ENCODE measurements at places on chromosomes 5 and 9.
A peak's percentile ranks its signal among the peaks of the same experiment; 100 is the strongest.

- DNase-seq = no peak
Measured at GRCh38 chr5:174501461-174502069, 222.8 kb upstream of the MSX2 start.

GRCh38 chr5:176379881-176380280 lies 8.5 kb downstream of the NOP16 start:
- no peak for DNase-seq

- DNase-seq = no peak
Measured at GRCh38 chr9:3827175-3827574, 301.4 kb upstream of the RFX3 start.

GRCh38 chr9:71079451-71079850 lies 42.0 kb downstream of the TRPM3 start:
- DNase-seq = peak; percentile 1

DNA sequence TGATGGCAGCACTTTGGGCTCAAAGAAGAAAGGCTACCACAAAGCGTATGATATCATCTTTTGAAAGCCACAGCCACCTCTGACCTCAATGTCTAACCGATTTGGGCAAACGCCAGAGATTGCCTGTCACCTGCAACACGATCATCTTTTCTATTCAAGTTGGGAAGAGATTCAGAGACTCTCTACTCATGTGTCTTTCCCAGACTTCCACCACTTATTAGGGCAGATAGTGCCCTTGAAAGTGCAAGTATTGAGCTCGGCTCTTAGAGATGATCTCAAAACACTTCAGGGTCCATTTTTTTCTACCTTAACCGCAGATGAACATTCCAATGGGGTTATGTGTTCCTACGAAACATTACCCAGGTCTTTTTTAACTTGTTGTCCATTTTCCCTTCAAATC lies 213.7 kb downstream of the DRD1 start:
- DNase-seq = peak; percentile 26

DNA sequence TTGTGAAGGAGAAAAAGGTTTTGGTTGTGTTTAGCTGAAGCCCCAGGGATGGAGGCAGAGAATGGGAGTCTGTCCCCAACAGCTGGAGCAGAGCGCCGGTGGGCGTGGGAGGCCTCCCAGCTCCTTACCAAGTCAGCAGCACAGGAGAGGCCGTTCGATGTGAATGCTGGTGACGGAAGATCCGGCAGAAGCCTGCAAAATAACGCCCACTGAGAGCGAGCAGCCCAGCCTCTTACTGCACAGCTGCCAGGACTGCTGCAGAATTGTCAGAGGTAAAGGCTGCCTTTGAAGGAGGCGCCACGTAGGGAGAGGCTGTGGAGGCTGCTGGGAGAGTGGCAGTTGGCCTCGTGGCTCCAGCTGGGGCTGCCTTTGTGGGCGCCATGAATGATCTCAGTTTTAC lies 26.2 kb downstream of the ANGPTL2 start:
- no peak for DNase-seq

DNA sequence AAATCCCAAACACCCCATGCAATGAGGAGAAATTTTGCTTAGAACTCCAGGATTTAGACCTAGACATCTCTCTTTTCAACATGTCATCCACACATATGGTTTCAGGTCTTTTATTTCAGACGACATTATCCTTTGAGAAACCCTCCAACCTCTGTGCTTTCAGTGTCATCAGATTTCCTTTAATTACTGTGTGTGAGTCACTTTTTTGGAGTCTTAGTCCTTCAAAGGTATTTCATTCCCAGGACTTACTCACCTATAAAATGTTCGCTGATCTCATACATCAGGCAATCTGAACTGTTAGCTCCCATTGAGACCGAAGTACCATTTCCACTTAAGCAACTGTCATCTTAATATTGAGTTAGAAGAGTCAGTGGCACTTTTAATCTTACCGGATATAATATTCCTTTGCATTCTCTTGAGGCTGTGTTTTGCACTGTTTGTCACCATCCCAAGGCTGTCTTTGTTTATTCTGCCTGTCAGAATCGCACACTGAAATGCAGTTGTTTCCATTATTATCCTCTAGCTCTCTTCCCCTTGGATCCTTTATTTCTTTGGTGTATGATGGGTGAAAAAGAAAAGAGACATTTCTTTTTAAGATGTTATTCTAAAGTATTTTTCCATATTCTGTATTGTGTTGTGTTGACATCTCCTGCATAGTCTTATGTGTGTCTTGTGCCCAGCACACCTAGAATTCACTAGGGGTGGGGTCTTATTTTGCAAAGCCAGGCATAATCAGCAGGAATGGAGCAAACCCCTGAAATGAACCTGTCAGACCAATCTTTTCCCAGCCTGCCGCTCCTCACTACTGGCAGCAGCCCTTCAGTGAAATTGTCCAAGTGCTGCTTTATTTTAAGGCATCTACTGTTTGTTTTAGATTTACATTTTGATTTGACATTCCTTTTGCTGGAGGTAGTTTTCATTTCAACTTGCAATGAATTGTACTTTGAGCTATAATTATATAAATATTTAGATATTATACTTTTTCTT lies 155.4 kb downstream of the PAM start:
- no peak for DNase-seq

DNA sequence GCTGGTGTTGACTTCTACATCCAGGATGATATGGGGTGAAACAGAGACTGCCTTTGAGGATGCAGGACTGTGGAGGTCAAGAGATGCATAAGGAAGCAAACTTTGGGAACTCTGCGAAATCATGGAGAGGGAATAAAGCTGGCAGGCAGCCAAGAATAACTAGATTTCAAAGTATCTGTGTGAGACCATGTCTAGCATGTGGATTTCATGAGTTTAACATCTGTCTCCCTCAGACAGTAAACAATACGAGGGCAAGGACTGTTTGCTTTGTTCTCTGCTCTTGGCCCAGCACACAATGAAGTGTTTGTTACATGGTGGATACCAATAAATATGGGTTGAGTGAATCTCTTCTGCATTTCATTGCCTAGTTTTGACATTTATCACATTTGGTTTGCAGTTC lies 71.3 kb downstream of the RASEF start:
- peak; percentile 8 for DNase-seq

DNA sequence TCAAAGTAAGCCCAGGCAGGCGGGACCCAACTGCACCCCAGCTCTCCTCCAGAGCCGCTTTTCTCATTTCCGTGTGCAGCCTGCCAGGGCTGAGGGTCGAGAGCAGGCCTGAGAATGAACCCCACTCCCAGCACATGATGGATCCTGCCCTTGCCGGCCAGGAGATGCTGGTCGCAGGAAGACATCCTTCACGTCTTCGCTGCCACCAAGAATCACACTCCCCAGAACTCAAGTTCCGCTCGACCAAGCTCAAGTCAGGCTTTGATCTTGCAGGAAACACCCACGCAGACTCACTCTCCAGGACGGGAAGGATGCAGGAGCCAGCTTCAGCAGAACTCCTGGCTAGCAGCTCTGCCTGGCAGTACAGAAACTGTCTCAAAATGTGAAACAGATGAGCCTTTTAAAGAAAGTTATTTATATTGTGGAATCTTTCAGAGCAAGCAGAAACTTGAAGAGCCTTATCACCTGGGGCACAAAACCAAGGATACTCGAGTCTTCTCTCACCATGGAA lies 102.4 kb downstream of the ROR2 start:
- no peak for DNase-seq

DNA sequence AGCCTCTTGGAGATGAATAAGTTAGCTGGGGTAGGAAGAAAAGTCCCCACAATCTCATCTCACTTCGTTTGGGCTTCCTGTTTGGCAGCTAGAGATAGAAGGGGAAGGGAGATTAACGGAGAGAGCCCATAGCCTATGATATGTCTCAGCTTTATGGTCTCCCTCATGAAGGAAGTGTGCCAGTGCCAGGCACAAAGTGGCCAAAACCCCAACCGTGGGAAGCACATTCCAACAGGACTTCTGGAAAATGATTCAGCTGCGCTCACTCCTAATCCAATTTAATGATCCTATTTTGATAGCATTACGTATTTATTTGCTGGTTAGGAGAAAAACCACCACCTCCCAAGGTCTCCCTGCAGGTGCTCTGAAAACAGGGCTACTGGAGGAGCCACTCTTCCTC lies 303.1 kb upstream of the CLINT1 start:
- DNase-seq = no peak

All from NCI-H524 (cell line).